ENCODE measurements at places on chromosomes 3 and 15. TPM values are rescaled to one million over a fixed set of nuclear protein-coding genes. Genes with fewer than 3 reads are reported as not detected.

DNA sequence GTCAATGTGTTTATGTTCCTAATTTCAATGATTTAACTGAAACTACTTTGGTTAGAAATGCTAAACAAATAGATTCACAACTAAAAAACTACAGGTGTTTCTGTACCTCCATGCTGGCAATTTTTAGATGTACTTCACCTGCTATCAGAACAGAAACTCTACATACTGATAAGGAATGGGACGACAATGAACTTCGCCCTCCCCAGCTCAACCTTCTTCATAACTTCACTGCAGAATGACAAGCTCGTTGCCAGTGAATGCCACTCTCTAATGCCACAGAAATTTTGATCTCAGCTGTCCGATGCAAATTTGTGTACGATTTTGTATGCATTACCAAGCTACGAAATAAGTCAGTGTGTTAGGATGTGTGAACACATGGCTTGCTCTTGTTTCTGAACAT is 133.4 kb downstream of the FOXP1 start:
- no peak for ATAC-seq

DNA sequence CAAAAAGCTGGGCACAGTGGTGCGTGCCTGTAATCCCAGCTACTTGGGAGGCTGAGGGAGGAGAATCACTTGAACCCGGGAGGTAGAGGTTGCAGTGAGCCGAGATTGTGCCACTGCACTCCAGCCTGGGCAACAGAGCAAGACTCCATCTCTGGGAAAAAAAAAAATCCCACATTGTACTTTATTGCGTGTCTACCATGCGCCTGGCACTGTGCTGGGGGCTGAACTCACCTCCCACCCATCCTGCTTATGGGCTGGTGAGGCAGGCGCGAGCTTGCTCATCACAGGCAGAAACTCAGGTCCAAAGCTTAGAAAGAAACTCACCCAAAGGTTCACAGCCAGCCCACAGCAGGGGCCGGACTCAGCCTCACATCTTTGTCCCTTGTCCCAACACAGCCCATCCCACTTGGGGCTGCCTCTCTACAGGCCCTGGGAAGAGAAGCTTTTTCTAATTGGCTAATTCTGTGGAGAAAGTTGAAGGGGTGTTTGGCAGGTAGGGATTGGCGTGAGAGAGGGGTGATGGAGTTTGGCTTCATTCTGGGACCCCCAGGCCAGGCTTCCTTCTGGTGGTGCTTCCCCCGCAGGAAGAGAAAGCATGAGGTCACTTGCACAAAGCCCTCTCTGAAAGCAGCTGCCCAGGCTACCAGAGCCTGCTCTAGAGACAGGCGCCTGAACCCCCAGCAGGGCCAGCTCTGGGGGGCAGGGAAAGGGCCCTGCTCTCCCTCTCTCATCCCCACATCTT is 122.6 kb upstream of the SMAD3 start:
- ATAC-seq, result no peak

DNA sequence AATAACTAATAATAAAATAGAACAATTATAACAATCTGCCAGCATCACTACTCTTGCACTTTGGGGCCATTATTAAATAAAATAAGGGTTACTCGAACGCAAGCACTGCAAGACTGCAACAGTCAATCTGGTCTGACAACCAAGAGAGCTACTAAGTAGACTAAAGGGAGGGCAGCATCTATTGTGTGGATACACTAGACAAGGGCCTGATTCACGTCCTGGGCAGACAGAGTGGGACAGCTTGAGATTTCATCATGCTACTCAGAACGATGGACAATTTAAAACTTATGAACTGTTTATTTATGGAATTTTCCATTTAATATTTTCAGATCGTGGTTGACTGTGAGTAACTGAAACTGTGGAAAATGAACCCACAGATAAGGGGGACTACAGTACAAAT is 39.5 kb downstream of the TNIK start:
- no peak for ATAC-seq

FAM43A gene
- total RNA-seq, result 0.41 TPM

DNA sequence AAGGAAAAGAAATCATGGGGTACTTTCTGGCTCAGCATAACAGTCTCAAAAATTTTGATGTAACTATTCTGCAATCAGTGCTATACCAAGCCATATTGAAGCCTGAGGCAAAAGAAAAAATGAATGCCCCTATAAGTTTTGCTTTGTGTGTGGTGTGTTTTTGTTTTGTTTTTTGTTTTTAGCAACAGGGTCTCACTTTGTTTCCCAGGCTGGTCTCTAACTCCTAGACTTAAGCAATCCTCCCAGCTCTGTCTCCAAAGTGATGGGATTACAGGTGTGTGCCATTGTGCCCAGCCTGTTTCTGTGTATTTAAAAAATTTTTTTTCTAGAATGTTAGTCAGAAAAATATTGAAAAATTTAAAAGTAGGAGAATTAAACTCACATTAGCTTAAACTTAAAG is 93.2 kb downstream of the ZNF280D start:
- peak; percentile 30 for ATAC-seq

DNA sequence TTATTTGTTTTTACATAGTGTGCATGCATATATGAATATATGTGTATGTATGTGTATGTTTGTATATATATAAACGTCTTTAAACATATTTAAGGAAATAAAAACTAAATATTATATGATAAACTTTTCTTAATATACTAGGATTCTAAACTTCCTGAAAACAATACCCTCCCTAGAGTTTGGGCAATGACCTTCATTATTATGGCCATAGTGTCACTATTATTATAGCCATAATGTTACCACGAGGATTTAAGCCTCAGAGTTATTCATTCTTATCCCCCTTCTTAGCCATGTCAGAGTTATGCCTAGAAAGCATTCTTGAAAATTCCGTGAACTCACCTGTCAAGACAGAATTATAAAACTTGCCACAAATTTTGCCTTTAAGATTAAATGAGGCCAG is 335.5 kb downstream of the ERC2 start:
- ATAC-seq, result no peak

DNA sequence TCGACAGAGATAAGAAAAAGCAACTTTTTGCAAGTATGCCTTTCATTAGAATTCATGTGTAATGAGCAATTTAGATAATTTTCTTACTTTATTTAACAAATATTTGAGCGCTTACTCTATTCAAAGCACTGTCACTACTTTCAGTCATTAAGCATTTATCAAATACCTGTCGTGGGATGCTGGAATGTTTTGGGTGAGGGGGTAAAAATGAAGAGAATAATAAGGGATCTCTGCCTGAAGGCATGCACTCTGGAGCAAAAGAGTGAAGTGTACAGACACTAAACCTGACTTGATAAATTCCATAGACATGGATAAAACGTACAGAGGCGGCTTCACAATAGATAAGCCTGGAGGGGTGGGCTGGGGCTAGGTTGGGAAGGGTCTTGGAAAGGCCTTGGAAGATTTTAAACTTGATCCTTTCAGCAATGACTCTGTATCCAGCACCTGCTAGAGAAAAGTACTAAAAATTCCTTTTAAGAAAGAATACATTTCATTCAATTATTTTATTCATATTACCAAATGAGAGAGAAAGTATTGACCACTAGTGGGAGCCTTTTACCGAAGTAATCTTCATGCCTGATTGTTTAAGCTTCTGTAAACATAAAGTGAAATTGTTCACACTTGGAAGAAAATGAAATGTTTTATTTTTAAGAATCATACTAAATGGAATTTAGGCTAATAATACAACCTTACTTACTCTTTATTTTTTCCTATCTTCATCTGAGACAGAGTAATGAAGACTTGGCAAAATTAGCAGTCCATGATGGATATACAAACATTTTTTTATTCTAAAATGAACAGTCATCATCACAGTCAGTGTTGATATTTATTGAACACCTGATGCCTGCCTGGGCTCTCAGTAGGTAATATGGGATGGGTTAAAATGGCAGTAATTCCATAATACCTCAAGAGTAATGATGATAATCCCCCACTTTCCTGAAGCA is 113.2 kb downstream of the PPP2R3A start:
- no peak for ATAC-seq

GRCh38 chr15:77720655-77721054 is 87.9 kb upstream of the LINGO1 start:
- ATAC-seq, result peak; percentile 94

DNA sequence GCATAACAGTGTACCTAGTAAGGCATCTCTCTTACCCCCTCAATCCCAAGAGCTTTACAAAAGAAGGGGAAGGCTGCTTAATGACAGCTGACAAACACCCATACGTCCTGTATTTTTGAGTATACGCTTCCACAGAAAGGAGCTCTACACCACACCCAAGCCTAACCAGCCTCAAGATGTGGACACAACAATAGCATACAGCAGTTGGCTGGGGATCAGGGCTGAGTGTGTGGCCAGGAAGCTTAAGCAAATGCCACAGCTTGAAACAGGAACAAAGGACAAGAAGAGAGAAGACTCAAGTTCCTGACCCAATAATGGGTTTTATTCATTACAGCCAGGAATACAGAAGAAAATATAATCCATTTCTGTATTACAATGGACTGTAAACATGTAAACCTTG is 6.9 kb downstream of the HEXA start:
- no peak for ATAC-seq

PPCDC gene
- 13.8 TPM for total RNA-seq

DNA sequence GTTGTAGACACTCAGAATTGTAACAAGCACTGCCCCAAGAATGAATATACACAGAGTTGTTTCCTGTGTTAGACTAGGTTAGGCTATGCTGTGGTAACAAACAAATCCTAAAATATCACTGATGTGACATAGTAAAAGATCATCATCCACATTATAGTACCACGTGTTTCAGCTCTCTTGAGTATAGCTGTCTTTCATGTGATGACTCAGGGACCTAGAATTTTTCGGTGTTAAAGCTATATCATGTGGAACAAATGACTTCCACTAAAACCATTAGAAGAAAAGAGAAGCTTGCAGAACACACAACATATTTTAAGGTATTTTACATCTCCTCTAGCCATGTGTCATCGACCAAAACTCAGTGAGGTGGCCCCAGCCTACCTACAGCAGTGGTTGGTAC is 307.9 kb upstream of the RBMS3 start:
- ATAC-seq, result no peak

RPUSD2 gene
- 12.4 TPM for total RNA-seq

ZPLD1 gene
- total RNA-seq, result 0.32 TPM

DNA sequence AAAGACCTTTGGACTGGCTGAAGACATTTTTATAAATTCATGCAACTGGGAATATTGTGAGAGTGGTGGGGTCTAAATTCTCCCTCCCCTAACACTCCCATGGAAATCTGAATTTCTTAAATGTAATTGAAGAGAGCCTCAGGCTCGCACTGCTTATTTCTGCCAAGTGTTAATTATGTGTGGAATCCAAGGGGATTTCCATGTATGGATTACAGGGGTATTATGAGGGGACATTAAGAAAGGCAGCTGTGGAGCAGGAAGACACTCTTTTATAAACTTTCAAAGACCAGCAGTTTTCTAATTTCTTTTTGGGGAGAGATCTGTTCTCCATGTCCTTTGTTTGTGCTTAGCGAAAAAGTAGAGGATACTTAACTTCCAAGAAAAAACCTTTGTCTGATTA is 152.1 kb upstream of the TBL1XR1 start:
- no peak for ATAC-seq

ZDHHC3 gene
- total RNA-seq, result 24.4 TPM

DNA sequence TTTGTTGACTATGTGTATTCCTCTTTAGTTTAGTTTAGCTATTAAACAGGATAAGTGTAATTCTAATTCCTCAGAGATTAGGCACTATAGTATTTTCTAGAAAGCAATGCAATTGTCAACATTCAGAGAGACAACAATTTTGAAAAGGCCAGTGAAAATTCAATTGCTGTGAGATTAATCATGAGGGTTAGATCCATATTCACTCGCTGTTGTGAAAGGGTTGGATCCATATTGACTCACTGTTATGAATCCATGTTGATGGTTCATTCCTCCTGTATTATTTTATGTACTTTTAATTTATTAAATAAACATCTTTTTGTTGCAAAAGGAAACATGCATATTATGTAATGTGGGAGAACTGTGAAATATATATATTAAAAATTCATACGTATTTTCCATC is 641 bp downstream of the TRAT1 start:
- ATAC-seq, result no peak

DNA sequence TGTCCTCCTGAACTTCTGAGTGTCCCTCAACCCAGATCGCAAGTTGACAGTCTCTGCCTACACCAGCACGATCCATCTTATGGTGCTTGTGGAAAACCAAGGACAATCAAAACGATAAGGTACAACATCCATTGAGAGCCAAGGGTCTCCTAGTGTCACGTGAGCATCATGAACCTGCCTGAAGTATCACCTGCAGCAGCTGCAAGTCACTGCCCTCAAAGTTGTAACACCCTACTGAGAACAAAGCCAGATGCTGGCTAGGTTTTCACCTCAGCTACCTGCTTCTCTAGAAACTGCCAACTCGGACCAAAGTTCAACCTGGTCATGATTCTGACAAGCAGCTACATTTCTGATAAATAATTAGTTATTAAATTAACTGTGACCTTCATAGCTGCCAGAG is 17.5 kb downstream of the C2CD4B start:
- no peak for ATAC-seq

CLSTN2 gene
- 1.3 TPM for total RNA-seq

DNA sequence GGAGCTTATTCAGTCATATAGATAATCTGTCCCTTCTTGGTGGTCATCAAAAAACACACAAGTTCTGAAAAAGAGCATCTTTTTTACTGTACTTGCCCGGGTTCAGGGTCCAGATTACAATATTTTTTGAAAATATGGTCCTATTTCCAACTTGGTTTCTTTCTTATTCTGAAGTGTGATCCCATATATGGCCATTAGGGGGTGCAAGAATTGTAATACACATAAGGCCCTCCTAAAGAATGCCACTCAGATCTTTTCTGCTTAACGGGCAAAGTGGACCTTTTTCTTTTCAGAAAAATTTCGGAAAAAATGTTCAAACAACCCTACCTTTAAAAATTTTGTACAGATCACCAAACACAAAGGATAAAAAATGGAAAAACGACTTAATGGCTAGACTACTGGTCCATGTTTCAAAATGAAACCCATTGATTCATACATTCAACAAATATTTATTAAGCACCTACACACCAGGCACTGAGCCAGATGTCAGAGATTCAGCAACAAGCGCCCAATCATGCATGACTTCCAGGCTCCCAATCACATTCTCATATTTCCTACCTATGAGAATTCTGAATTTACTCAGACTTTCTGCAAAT is 102.0 kb upstream of the MYRIP start:
- peak; percentile 57 for ATAC-seq

GRCh38 chr3:121552379-121552778 is 6.6 kb upstream of the POLQ start:
- ATAC-seq, result no peak

- no peak for ATAC-seq
Observed at GRCh38 chr15:75864213-75865059, 21.2 kb downstream of the UBE2Q2 start.

DNA sequence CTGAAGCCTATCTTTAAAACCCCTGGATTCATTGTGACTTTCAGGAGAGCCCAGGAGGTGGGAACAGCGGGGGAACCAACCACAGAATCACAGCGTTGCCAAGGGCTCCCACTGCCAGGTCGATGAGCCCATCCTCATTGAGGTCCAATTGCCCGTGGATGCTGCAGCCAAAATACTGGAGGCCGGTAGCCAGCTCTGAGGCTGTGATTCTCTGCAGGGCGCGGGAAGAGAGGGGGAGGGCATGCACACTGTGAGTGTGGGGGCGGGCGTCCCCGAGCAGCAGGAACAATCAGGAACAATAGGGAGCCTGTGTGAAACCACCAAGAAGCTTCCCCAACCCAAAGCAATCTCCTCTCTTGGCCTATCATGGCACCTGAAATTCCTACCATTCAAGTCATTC is 53.4 kb downstream of the FEM1B start:
- peak; percentile 27 for ATAC-seq

- ATAC-seq, result no peak
Observed at GRCh38 chr15:31476236-31476810, 149.7 kb downstream of the KLF13 start.

TRIP4 gene
- 17.7 TPM for total RNA-seq

GRCh38 chr3:23302271-23302670 is 99.1 kb downstream of the UBE2E2 start:
- ATAC-seq, result no peak

CASR gene
- total RNA-seq, result 0.32 TPM

CISH gene
- total RNA-seq, result 1.3 TPM

Data from motor neuron (in vitro differentiated cells).